NCI-H510A (cell line): ENCODE measurements at places on chromosomes 2 and 18.

DNA sequence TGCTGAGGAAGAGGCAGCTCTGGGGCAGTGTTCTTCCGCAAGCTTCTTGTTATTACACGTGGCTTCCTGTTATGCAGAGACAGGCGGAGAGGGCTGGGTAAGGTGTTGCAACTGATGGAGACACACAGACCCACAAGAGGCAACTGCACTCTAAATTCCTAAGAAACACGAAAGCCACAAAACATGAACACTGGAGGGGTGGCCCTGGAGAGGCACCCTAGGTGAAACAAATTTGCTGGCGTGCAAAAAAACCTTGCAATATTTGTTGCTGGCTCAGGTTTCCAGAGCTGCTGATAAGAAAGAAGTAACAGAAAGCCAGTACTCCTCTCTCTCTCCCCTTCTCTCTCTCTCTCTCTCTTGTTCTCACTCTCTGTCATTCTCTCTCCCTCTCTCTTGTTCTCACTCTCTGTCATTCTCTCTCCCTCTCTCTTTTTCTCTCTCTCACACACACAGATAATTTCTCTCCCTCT is 31.8 kb downstream of the ARHGAP25 start:
- DNase-seq, result no peak

GRCh38 chr2:51290725-51291124 is 258.8 kb upstream of the NRXN1 start:
- no peak for DNase-seq

DNA sequence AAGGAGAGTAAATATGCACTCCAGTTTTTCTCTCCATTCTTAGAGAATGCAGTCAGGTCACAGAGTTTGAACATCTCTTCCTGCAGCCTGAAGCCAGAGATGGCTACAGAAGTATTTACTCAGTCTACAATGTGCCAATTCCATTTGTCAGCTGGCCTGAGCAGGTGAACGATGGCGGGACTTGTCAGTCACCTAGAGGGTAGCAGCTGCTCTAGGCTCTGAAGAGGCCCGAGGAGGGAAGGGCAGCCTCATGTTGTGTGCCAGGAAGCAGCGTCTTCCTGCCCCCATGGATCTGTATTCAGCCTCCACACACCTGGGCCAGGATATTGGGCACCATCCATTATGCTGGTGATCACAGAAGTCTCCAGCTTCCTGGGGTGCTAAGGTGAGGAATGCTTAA is 316.7 kb upstream of the CHAC2 start:
- DNase-seq, result peak; percentile 89

DNA sequence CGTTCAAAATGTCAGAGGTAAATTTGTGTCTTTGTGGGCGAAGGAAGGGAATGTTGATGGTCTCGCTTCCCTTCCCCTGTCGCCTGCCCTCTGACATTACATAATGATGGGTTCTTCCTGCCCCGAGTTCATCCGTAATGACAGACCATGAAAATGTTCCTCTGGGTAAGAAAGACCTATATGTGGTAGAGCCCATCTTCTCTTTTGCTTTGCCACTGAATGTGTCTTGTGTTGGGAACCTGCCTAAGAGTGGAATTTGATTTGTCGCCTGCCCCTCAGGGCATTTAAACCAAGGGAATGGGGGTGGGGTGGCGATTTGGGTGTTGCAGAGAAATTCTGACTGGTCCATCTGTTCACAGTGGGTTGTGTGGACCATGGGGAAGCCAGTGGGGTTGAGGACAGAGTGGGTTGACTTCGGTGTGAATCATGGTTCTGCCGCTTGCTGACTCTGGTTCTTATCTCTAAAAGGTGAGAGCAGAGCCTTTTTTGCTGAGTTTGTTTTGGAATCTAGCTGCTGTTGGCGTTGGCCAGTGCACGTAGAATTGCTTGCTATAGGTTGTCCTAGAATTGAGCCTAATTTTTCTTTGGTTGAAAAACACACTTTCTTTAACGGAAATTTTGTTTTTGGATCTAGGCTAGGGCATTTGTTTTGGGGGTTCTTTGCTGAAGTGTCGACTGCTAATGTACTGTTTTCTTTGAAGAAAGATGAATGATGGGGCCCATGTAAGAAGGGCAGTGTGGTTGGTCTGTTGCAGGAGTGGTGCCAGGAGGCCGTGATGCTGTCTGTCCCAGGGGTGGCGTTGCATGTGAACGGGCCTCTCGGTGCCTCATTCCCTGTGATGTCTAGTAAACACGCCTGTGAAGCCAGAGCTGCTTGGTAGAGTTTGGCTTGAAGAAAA is 1.3 kb downstream of the INPP4A start:
- no peak for DNase-seq

- DNase-seq, result no peak
Observed at GRCh38 chr18:8754995-8755960, 49.9 kb downstream of the MTCL1 start.

GRCh38 chr2:198863655-198864054 is 594.1 kb downstream of the SATB2 start:
- no peak for DNase-seq

DNA sequence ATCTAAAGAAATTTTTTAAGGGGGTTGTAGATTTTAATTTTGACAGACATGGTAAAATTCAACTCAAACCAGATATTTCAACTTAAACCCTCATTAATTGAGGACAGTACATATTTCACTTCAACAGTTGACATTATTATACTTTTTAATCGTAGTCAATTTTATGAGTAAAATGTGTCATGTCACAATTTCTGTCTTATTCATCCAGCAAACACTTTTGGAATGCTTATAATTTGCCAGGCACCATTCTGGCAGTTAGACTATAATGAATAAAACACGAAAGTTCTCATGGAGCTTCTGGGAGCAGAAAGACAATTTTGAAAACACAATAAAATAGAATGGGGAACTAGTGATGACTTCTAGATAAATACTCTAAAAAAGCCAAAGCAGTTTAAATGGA is 1094.8 kb downstream of the SUCLG1 start:
- no peak for DNase-seq

DNA sequence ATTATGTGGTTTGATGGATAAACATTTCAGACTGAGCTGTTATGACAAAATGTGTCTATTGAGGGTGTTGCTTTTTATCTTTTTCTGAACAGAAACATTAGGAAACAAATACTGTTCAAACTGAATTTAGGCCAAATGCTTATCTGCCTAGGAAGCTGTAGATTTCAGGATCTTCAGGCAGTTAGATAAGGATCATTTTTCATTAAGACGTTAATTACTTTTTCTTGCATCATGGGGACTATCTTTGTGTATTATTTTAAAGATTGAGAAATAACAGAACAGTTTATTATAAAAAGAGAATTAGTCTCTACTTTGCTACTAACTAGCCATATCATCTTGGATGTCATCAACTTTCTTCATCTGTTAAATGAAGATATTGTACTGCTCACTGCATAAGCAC is 107.5 kb downstream of the TTC27 start:
- no peak for DNase-seq

- no peak for DNase-seq
Observed at GRCh38 chr2:232385660-232386489, 7.3 kb downstream of the ALPP start.

- DNase-seq, result no peak
Observed at GRCh38 chr2:67760995-67761394, 301.8 kb downstream of the C1D start.

DNA sequence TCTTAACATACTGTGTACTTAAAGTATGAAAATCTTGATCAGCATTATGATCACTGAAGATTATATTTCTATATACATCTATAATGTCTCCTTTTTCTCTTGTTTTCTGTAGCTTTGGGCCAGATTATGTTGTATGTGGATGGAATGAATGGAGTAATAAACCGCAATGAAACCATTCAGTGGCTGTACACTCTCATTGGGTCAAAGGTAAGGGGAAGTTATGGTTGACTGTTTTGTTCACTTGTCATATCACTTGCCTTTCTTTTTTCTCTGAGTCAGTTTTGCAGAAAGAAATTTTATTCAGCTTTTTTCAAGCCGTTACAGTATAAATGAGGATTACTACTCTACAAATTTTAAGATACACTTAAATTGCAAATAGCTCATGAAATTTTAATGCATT is 252.5 kb downstream of the TPGS2 start:
- DNase-seq, result no peak

DNA sequence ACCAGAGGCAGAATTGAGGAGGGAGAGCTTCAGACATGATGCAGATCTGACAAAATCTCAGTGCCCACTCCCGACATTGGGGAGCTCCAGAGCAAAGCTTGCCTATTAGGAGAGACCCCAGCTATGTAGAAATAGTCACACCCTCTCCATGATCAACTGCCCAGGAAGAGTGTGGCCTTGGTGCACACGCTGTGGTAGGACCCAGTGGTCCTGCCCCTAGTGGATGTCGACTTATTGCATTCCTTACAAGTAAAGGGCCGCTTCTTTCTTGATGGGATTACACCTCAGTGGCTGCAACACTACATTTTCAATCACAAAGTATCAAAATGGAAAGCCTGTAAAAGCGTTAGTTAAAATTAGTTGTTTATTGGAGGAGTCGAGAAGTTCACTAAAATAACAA is 64.2 kb downstream of the VRK2 start:
- DNase-seq, result no peak

GRCh38 chr2:9256147-9256546 is 49.5 kb downstream of the ASAP2 start:
- no peak for DNase-seq

DNA sequence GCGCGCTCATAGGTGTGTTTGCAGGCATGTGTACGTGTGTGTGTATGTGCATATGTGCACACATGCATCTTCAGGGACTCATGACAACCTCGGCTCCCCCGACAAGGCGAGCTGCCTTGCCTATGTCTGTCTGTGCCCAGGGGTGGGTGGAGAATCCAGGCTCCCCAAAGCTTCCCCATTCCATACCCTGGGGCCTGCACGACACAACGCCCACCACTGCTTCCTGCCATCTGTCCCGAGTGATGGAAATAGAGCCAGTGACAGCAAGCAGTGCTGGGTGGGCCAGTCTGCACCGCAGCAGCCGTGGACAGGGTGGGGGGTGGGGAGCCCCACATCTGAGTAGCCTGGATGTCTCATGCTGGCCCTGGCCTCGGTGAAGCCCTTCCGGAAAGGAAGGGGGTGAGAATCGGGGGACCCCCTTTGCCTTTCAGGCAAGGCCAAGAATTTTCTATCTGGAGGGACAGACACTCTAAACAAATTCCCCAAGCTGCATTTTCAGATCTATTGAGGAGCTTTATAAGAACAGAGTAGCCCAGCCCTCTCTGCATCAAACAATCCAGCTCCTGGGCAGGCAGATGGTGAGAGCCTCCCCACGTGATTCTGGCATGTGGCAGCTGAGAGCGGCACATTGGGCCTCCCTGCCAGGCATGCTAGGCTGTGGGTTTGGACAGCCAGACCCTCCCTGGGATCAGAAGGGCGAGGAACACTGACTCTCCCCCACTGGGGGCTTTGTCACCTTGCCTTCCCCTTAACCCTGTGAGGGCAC is 4.9 kb downstream of the KCNIP3 start:
- DNase-seq, result no peak

DNA sequence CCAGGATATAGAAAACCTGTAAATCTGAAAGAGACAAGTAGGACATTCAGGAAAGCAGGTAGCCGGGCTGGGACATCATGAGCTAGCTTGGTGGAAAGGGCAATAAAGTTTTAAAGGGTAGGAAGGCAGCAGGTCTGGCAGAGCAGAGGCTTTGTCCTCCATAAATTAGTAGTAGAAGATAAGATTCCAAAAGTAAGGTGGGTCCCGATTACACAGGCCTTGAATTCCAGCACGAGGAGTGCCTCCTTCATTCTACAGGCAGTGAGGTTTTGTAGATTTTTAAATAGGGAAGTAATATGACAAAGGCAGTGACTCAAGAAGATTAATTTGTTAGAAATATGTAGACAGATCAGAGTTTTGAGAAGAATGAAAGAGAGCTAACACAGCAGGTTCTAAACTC is 160.7 kb downstream of the DTNB start:
- no peak for DNase-seq

DNA sequence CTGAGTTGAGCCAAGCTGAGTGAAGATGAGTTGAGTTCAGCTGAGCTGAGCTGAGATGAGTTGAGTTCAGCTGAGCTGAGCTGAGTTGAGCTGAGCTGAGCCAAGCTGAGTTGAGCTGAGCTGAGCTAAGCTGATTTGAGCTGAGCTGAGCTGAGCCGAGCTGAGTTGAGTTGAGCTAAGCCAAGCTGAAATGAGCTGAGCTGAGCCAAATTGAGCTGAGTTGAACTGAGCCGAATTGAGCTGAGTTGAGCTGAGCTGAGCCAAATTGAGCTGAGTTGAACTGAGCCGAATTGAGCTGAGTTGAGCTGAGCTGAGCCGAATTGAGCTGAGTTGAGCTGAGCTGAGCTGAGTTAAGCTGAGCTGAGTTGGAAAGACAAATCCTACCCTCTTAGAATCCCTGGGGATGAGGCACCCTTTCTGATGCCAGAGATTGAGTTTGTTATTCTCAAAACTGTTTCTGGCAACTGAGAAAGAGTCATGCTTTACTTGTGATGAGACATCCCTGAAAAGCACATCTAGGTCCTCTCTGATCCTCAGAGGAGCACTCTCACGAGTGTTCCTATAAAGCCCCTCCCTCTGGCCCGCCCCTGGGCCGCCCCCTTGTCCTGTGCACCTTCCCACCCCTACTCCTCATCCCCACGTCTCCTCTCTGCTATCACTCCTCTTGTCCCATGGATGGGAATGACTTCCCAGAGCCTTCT is 116.5 kb downstream of the MCFD2 start:
- DNase-seq, result no peak

GRCh38 chr2:137964066-137964858 is at the start of gene HNMT:
TSS of gene HNMT (plus strand) at chr2:137964473. CDS start at chr2:137964492, 19 bp downstream.
- no peak for DNase-seq

DNA sequence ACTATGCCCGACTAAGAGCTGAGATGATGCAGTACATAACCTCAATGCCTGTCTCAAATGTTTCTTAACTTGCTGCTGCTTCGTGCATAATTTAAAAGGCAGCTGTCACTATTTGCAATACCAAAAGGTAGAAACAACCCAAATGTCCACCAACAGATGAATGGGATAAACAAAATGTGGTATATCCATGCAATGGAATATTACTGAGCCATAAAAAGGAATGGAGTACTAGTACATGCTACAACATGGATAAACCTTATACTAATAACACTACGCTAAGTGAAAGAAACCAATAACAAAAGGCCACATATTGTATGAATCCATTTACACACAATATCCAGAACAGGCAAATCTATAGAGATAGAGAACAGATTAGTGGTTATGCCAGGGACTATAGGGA is 13.0 kb upstream of the DGKD start:
- no peak for DNase-seq

- no peak for DNase-seq
Observed at GRCh38 chr18:13915995-13916431, 677 bp upstream of the MC2R start.

DNA sequence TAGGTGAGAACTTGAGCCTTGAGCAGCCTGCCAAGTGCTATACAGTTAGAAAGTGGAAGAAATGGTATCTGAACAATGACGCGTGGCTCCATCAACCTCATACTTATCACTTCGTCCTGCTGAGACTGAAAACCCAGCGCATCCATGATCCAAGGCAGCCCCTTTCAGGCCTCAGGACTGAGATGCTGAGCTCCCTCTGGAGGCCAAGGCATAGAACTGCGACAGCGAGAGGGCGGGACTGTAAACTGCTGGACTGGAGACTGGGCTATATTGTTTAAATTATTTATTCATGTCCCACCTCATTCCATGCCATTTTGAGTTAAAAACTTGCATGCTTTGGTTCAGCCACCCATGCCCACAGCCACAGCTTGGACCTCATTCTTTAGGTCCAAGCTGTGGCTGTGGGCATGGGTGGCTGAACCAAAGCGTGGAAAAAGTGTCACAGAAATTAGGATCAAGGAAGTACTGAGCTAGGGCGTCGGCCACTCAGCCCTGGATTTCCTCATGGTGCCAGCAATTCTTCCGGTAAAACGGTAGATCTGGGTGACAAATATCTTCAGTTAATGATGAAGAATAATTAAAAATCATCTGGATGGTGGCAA is 195.5 kb downstream of the L3MBTL4 start:
- DNase-seq, result no peak
